ENCODE measurements at places on chromosomes 6 and 20.
A peak's percentile ranks its signal among the peaks of the same experiment; 100 is the strongest.

DNA sequence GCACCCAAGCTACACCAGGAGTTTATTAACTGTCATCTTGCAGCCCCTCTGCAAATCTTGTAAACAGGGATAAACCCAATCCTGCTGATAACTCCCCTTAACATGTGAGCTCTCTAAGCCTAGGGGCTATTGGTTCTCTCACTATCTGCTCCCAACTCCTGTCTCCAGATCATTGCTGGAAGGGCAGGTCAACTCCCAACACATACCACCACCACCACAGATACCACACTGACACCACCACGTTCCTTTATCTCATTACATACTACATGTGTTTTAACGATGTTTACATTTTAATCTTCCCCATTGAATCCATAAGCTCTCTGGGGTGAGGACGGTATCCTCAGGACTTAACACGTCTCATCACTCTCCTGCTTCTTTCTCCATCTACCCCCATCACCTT, 51.8 kb downstream of the SIM1 start:
- no peak for DNase-seq

DNA sequence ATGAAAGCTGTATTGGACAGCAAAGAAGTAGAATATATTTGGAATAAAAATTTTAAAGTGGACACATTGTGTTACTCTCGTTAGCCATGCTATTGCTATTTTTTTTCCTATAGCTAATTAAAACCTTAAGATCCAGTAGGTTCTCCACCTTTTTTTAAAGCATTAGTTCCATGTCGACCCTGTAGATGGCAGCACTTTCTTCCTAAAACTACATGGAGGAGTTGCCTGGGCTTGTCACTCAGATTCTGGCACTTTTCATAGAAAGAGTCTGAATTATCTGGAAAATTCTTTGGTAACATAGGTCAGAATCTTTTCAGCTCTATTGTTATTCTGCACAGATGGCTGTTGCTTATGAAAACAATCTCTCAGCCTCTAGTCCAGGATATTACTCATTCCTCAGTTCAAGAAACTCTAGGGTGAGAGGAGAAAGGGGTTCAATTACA, 42.0 kb upstream of the ESR1 start:
- no peak for DNase-seq

- peak; percentile 70 for DNase-seq
Observed at GRCh38 chr20:2872459-2873009, 747 bp upstream of the PTPRA start.

DNA sequence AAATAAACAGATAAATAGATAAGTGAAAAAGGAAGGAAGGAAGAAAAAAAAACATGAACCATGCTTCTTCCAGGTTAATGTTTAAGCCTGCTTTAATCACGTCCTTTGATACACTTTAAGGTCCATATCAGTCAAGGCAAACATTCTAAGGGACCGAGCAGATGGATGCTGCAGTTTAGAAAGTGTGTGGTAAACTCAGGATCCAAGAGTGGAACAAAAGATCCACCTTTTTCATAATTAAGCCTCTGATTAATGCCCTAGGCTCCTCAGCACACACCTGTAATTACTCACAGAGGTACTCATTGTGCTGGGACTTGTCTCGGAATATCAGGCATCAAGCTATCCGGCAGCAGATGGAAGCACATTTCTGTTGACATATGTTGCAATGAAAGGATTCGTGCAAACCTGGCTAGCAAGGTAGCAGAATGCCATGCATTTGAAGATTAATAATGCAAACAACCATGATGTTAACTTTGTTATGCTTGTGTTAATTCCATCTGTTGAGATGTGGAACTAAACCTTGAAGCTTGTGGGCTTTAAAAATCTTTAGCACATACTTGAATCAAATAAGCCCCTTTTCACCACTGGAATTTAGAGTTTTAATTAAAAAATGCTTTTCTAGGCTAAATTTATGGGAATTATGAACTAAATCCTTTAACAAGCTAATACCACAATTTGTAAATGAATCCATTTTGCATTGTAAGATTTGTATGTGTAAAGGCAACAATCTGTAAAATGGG, 163.7 kb downstream of the RALGAPA2 start:
- DNase-seq, result no peak

DNA sequence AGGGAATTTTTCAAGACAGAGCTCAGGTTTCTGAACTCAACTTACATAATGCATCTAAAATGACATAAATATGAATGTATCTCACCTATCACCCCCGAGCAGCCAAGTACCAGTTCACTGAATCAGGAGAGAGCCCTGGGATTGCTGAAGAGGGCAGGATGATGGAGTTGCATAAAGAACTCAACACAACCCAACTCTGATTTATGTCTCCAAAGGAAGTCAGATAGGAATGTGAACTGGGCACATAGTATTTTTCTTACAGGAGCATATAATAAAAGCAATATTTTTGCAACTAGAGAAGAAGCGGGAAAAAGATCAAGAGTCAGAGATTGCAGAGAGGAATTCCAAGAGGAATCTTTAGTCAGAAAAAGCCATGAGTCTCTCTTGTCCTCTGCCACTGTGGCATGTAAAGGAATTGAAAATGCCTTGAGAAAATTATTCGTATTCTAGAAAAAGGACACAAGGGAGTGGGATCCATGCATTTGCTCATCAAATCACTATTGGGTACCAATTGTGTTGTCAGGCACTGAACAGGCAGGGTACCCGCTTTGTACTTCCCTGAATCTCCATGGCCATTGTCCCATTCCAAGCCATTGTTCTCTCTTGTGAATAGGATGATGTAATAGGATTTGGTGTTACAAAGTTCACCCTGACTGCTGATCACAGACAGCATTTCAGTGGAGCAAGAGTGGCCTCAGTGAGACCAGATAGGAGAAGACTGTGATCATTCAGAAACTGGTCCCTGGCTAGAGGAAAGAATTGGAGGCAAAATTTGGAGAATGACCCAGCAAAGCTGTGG, 16.3 kb downstream of the RIN2 start:
- no peak for DNase-seq

- no peak for DNase-seq
Observed at GRCh38 chr6:37882724-37883413, 63.3 kb downstream of the ZFAND3 start.

DNA sequence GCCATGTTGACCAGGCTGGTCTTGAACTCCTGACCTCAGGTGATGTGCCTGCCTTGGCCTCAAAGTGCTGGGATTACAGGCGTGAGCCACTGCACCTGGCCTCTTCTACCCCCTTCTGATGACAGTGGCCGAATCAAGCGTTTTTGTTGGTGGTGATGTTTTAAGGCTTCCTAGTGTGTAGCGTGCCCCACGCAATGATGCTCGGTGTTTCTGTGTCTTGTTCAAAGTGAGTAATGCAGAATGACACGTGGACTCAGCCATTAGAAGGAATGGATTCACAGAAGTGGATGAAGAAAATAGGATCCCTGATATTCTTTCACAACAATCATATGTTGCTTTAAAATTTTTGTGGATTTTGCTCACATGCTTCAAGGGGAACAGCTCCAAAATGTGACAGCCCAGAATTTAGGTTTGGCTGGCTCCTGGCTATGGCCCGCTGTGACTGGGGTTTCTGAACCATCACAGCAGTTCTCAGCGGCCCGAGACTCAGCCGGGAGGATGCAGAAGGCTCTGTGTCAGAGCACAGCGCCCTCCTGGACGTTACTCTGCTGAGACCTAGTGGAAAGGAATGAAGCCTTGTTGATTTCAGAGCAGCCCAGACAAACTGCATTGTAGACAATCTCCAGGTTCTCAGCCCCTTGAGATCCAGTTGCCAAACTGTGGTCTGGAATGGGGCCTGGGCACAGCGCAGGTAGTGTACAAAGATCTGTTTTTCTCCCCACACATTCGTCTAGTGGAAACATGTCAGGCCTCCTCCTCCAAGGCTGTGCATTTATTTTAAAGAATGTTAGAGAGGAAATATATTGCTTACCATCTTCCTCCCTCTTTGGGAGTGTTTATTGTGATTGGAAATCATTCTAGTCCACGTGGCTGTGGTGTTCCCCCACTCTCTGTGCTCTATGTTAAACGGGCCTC, 57.6 kb upstream of the TIAM2 start:
- DNase-seq, result no peak

- DNase-seq, result no peak
Observed at GRCh38 chr6:130779658-130780033, 47.6 kb upstream of the SMLR1 start.

DNA sequence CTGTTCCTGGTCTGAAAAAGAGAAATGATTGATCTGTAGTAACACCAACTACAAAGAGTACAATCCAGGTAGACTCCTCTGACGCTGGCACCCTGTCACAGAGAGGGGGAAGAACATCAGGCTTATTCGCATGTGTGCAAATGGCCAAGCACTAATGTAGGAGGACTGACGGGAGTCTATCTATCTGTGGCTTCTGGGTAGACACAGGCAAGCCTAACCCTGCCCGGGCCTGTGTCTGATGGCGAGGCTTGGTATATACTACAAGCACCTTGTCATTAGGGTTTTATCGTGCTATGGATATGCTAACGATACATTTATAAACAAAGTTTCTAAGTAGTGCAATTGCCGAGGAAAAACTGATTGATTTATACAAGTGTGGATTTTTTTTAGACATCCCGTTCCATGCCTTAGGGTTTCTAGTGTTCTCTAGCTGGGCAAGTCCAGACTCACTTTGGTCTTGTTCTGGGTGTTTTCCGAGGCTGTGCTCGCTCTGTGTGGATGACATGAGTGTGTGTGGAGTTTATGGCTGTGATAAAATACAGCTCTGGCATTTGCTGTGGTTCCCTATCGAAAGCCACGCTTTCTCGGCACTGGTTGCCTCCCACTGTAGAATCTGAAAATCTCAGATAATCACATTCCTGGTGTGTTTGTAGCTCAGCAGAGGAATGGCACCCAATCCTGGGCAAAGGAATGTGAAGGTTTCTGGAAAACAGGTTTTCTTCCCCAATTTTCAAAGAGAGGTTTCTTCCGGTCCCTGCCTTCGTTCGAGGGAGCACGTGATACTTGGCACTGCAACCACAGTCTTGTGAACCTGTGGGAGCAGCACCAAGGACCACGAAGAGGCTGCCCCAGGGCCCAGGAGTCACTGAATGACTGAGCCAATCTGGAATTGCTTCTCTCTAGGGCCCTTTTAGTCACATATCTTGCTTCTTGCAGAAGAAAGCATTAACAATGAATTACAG, 67.5 kb upstream of the EDN1 start:
- no peak for DNase-seq

DNA sequence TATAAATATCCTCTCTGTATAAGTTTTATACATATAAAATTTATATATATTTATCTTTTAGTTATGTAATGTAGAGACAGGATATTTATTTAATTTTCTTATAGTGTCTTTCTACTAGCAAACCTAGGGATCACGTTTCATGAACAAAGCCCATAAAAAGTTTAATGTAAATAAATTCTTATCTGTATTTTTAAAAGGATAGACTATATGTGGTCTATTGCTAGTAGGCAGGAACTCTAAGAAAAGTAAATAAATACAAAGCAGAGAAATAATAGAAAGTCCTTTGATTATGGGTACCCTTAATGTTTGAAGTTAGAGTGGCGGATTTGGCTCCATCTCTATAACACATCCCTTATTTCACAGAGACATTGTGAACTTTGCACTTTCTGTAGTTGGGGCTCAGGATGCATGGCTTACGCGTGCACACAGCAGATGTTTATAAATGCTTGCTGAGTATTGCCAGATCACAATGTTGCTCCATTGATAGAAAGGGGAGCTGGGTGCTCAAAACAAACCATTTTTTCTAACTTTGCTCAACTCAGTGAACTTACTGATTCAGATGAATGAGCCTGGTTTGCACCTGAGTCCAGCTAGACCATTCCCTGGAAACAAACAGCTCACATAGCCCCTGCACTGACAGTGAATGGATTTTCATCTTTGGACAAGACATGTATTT, 179.1 kb downstream of the SYNE1 start:
- no peak for DNase-seq
